ENCODE measurements at places on chromosomes 13 and 19. TPM values are rescaled to one million over a fixed set of nuclear protein-coding genes. Genes with fewer than 3 reads are reported as not detected.

DNA sequence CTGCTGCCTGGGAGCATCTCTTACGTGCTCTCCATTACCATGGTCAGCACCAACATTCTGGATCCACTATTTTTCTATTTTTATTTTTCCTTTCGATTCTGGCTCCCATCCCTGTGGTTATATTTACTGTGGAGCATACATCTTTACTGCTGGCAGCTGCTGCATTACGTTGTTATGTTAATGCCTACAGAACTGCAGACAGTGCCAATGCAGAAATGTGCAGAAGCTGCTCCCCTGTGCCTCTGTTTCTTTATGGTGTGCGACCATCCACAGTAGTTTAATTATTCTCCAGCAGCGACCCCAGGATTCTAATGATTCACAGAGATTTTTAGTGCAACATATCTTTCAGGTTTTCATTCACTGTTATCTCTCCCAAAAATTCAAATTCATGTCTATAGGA is 911.7 kb upstream of the SLITRK6 start:
- DNase-seq = no peak

DNA sequence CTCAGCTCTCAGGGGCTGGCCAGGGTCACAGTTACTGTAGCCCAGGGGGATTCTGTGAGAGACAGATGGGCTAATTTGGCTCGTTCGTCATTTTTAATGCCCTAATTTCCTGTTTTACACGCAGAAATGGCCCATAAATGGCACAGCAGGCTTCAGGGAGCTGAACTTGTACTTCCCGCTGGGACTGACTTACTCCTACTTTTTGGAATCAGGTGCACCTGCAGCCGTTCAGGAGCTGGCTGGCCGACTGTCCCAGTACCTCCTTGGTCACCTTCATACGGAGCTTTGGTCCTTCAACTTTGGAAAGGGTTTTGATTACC is 62.4 kb upstream of the URI1 start:
- DNase-seq = no peak

DNA sequence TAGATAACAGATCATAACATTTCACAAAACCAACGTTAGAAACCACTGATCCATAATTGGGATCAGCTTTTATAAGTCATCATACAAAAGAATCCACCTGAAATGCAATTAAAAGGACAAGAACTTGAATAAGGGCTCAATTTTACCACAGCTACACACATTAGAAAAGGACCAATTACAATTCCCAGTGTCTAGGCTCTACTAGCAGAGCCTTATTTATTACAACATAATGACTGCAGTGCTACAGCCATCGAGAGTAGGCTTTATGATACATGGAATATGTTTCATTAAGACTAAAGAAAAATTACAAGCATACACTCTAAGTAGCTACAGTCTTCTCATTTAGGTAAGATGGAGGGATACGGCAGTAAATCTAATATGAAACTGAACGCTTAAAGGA is 2.9 kb downstream of the RBM26 start:
- no peak for DNase-seq

- DNase-seq = no peak
Observed at GRCh38 chr13:110065780-110066179, 241.2 kb downstream of the COL4A1 start.

DNA sequence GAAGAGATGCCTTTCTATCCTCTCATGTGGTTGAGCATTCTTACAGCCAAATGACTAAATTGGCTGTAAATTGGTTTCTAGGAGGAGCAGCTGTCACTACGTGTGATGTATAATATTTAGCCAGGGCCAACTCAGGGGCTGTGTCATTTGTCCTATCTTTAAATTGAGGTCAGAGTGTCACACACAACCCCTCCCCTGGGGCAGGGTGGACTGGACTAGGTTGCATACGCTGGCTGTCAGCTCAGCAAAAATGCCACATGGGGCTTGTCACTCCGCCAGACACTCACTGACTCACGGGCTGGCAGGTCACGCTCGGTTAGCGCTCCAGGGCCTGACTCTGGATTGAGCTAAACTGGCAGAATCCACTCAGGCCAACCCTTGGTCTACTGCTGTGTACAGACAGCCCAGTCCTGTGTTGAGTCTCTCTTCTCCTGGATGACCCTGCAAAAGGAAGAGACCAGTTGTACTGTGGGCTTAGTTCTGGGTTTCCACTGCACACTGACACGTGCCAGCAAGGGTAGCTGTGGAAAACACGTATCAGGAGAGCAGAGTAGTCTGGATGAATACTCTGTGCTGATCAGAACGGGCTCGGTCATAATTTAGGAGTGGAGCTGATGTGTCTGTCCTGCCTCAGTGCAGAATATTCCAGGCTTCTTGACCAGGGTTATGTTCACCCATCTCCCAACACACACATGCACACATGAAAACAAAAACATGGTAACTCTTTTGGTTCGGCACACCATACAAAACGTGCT is 29.1 kb downstream of the SHISA2 start:
- peak; percentile 30 for DNase-seq

GRCh38 chr13:113321546-113321945 is 24.5 kb downstream of the LAMP1 start:
- no peak for DNase-seq

- DNase-seq = no peak
Observed at GRCh38 chr13:110396913-110397381, 89.9 kb downstream of the COL4A2 start.

DNA sequence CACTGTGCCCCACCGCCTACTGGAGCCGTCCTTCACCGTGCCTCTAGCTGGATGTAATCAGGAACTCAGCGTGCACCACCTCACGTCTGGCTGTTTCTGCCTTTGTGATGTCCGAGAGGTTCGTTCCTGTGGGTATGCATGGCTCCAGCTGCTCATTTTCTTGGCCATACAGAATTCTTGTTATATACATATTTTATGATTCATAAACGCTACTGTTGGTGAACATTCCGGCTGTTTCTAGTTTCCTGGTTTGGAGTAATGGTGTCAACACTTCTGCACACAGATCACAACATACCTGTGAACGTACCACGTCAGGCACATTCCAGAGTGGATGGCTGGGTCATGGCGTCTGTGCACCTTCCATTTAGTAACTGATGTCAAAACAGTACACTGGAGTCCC is 14.6 kb downstream of the DCUN1D2 start:
- DNase-seq = no peak

DNA sequence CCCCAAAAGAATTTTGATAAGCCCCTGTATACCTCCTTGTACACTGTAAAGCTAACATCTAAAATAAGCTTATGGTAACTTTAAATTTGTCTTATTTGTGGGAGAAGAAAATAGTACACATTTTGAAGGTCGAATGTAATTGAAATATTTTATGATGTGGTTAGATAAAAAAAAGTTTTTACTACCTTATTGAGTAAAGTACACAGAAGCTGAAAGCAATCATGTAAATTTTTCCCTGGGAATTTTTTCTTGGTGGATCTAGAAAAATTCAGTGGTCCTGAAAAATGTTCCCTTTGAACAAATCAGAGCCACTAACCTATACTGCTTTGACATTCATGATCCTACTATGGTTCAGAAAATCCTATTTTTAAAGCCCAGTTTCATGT is 46.9 kb downstream of the SIPA1L3 start:
- DNase-seq = no peak

GRCh38 chr13:52644108-52644507 is 1.9 kb downstream of the HNRNPA1L2 start:
- no peak for DNase-seq

DNA sequence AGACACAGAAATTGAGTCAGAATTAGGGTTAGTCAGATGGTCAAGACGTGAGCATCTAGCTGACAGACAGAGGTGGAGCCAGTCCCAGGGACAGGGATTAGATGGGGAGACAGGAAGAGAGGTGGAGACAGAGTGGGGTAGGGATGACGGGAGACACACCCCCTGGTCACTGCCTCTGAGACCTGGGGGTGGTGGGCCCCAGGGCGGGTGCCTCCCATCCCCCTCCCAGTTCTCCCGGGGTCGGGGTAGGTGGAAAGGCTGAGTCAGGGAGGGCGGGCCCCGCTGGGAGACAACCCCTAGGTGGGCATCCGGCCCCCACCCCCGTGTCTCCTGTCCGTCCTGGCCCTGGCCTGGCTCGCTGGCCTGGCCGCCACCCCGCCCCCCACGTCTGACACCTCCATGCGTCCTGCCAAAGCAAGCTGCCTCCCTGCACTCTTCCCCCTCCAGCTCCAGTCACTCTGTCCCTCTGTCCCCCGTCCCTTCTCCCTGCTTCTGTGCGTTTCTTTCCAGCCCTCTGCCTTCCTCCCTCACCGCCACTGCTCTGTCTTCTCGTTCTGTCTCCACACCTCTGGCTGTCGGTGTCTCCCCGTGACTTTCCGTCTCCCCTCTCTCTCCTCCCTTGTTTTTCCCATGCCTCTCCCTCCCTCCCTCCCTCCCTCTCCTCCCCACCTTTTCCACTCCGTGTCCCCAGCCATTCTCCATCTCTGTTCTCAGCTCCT is 15.1 kb downstream of the CCDC97 start:
- DNase-seq = peak; percentile 49

DNA sequence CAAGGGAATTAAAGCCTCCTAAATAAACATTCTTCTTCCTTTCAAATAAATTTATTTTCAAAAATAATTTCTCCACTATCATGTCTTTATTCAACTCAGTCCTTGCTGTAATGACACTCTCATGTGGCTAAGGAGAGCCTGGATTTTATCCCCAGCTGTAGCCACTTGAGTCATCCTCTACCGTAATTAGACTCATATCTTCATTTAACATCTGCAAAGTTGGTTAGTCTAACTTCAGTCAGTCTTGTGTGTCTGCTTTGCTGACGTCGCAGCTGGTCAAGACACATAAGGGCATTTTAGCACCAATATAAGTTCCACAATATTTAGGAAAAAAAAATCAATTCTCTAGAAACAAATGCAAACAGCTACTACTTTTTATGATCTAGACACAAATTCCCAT is 776.4 kb upstream of the ATXN8OS start:
- no peak for DNase-seq

DNA sequence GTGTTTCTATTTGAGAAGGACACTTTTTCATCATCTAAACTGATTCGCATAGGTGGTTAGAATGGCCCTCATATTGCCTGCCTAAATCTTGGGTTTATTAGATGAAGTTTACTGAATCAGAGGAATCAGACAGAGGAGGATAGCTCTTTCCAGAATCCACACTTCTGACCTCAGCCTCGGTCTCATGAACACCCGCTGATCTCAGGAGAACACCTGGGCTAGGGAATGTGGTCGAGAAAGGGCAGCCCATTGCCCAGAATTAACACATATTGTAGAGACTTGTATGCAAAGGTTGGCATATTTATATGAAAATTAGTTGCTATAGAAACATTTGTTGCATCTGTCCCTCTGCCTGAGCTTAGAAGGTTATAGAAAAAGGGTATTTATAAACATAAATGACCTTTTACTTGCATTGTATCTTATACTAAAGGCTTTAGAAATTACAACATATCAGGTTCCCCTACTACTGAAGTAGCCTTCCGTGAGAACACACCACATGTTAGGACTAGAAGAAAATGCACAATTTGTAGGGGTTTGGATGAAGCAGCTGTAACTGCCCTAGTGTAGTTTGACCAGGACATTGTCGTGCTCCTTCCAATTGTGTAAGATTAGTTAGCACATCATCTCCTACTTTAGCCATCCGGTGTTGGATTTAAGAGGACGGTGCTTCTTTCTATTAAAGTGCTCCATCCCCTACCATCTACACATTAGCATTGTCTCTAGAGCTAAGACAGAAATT is 103.8 kb downstream of the TNFRSF19 start:
- no peak for DNase-seq

DNA sequence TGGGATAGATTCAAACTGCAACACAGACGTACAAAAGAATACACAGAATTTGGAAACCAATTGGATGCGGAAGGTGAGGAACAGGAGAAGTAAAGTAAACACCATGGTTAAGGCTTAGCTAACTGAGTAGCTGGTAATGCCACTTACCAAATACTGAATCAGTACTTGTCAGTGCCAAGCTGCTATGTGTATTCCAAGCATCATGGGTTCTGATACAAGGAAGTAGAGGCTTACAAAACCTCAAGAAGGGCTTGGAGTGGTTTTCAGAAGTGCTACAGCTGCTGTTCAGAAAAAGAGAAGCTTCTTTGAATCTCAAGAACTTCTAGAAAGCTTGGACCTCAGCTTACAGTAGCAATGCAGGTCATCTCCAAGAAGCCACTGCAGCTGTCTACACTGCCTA is 35.9 kb upstream of the DCT start:
- DNase-seq = no peak

GRCh38 chr19:5031231-5032100 is 62.6 kb downstream of the KDM4B start:
- peak; percentile 64 for DNase-seq

GRCh38 chr19:5958074-5958850 is 19.7 kb downstream of the RANBP3 start:
- no peak for DNase-seq

DNA sequence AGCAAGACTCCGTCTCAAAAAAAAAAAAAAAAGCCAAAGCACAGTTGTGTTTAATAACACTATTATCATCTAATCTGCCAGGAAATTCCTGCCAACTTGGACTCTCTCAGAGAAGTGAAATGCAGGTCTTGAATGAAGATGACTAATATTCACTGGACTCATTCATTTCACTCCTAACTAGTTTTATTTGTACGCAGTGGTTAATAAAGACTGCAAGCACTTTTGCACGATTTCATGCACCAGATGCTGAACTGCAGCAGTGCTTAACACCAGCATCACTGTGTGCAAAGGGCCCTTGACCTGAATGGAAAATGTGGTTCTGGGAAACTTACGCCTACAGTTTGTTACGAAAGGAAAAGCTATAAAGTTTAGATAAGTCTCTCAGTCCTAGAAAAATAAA is 63.3 kb downstream of the DHRS12 start:
- no peak for DNase-seq

DNA sequence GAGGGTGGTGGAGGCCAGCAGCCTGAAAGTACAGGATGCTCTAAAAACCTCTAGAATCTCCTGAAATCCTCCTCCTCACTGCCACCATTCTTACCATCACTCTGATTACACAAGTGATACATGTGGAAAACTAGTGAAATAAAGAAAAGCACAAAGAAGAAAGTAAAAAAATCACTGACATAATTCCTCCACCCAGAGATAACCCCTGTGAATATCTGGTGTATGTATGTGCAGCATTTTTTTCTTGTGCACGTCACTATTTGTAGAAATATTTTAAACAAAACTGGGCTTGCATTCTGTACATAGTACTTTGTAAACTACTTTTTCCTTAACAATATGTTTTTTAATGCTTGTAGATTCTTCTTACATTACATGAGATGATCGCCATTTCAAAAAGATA is 73.2 kb downstream of the CDADC1 start:
- no peak for DNase-seq

GRCh38 chr19:45136507-45137178 is 24.1 kb downstream of the NKPD1 start:
- no peak for DNase-seq

DNA sequence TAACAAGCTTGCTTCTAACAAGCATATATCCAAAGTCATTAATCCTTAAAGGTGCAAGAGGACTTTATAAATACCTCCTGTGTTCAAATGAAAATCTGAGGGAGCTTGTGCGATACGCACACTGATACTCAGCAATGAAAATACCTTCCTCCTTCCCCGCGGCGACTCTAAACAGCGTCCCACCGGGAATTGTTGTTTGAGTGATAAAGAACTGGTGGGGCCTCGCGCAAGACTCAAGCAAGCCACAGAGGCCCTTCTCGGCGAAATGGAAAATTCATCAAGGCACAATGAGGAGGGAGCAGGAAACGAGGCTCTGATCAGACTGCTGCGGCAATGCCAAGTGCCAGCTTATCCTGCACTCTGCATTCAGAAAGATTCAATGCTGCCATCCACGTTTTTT is 126.7 kb downstream of the ABCC4 start:
- no peak for DNase-seq

GRCh38 chr13:21078501-21078900 is 17.1 kb upstream of the LATS2 start:
- no peak for DNase-seq

Gene BEST2
- 0.48 TPM for total RNA-seq

Gene PLEKHF1
- total RNA-seq = 1.1 TPM

Gene JOSD2
- 92.5 TPM for total RNA-seq

Gene ZNF823
- 3.6 TPM for total RNA-seq

Gene ENOX1
- total RNA-seq = 0.10 TPM

All from HT-29 (cell line).